Choroid plexus epithelial cell (primary cell): ENCODE measurements at places on chromosomes 6 and 20.

GRCh38 chr6:52491203-52492069 lies 71.3 kb downstream of the EFHC1 start:
- peak; percentile 68 for DNase-seq

DNA sequence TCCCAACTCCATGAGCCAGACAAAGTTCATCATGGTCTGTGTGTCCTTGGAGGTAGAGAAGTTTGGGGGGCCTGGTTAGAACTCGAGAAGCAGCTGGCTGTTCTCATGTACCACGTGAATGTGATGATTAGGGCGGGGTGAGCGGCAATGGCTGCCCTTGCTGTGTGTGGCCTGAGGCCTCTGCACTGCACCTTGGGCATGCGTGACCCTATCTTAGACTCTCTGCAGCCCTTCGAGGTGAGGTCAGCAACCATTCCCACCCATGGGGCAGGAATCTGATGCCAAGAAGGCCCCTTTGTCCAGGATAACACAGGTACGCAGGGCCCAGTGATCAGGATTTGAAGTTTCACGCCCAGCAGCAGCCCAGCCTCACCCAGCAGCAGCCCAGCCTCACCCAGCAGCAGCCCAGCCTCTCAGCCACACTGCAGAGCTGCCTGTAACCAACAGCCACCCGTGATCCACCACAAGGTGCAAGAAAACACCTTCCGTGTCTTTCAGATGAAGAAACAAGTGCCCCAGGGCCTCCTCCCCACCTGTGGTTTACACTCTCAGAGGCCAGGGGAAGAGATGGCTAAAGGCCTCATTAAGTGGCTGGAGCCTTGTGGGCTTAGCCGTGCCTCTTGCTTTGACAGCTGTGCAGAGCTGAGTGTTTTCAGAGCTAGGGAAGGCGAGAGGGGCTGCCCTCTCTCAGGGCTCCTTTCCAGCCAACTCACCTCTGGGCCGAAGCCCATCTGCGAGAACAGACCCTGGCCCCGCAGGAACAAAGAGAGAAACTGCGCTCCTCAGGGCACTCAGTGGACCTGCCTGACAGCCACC lies 195.2 kb upstream of the CDH4 start:
- DNase-seq: no peak

- peak; percentile 79 for DNase-seq
Observed at GRCh38 chr6:44221291-44221960, 2.0 kb upstream of the SLC29A1 start.

- no peak for DNase-seq
Observed at GRCh38 chr20:46060301-46060881, 29.4 kb downstream of the NCOA5 start.

DNA sequence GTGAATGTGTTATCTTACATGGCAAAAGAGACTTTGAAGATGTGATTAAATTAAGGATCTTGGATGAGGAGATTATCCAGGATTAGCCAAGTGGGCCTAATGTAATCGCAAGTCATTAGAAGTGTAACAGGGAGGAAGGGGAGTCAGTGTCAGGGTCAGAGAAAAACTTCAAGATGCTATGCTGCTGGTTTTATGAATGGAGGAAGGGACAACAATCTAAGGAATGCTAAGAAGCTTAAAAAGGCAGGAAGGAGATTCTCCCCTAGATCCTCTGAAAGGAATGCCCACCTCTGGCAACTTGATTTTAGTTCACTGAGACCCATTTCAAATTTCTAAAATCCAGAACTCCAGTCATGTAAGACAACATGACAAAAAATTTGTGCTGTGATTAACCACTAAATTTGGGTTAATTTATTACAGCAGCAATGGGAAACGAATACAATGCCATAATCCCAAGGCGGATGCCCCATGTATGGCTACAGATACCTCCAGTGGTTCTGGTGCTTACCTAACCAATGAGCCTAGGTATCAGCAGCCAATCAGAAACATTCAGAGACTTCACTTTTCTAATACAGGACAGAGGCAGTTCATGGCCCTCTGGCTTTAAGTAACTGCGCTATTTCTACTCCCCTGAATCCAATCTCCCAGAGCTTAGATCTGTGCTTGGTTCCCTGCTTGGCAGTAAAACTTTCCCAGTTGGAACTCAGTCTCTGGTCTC lies 3.6 kb upstream of the TAAR8 start:
- DNase-seq: no peak

GRCh38 chr20:24649787-24650490 lies 180.5 kb downstream of the SYNDIG1 start:
- no peak for DNase-seq

DNA sequence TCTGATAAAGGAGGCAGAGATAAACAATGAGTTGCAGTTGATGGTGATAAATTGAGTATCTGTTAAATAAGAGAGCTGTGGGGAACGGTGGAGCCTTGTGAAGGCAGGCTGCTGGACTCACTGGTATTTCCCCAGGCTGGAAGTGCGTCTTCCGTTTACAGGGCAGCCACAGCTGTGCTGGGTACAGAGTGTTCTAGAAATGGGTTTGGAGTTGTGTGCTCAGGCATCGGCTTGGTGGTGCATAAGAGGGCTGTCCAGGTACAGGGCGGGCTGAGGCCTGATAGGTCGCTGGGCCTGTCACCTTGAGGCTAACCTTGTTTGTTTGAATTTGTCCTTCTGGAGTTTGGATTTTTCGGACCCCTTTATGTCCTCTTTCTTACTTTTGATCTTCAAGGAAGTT lies 39.3 kb downstream of the ARID1B start:
- DNase-seq: peak; percentile 61

DNA sequence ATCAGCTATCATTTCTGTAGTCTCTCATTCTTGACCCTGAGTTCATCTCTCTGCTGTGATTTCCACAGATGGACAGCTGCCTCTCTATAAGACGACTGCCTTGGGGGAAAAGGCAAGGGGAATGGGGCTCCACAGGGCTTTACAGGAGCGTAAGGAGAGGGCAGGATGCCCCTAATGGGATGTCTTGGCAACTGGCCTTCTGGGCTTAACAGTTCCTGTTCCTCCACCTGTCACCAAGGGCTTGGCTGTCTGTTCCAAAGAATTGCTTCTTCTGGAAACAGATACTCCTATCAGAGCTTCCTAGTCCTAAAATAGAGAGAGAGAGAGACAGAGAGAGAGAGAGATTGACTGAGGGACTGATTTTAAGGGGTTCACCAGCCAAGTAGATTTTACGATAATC lies 181.9 kb downstream of the TMEM200A start:
- DNase-seq: no peak

- peak; percentile 65 for DNase-seq
Observed at GRCh38 chr6:4401408-4402368, 266.3 kb upstream of the ECI2 start.

- DNase-seq: no peak
Observed at GRCh38 chr20:9877932-9878495, 39.1 kb upstream of the PAK5 start.

DNA sequence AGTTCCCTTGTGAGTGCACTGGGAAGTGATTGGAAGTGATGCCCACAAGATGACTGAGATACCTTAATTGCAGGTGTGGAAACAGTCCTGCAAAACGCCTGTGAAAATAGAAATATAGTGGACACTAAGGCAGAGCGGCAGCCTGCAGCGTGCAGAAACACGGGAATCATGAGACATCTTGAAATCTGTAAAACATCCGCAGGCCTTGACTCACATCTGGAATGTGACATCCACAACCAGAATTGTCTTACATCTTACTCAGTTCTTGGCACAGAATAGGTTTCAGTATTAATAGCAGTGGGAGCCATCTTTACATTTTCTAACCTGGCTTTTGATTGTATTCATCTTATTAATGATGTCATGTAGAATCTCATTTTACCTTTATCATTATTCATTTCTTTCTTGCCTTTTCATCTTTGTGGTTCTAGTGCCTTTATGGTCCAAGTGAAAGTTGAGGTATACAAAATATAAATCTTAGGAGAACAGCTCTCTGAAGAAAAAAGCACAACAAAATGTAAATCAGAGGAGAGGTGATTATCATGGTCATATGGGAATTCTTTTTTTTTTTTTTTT lies 44.6 kb downstream of the CDYL start:
- peak; percentile 66 for DNase-seq

GRCh38 chr6:19571176-19571575 lies 266.0 kb upstream of the ID4 start:
- DNase-seq: no peak

GRCh38 chr20:15919118-15919517 lies 654.1 kb downstream of the KIF16B start:
- no peak for DNase-seq

GRCh38 chr20:15162079-15162647 lies 824.8 kb upstream of the FLRT3 start:
- DNase-seq: no peak

GRCh38 chr20:50920997-50921396 lies 10.2 kb downstream of the ADNP start:
- DNase-seq: peak; percentile 48

DNA sequence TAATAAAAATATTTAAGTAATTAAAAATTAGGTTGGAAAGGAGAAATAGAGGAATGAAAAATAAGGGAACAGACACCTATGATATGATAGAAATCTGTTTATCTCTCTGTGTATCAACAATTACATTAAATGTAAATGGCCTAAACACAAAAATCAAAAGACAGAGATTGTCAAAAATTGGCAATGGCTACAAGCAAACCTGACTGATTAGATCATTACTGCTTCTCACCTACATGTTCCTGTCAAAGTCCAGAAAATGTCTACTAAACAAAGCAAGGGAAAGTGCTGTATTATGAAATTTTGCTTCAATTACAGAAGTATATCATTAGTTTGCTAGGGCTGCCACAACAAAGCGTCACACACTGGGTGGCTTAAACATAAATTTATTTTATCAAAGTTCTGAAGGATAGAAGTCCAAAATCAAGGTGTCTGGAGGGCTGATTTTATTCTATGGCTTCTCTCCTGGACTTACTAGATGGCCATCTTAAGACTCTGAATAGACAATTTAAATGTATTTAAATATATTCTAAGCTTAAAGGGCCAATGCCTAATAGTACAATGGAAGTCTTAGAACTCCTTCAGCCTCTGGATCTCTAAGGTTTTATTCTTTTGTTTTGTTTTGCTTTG lies 6.3 kb downstream of the ME1 start:
- DNase-seq: no peak

GRCh38 chr20:32483351-32484224 lies 101.5 kb downstream of the NOL4L start:
- DNase-seq: peak; percentile 72

- DNase-seq: no peak
Observed at GRCh38 chr20:63117661-63118302, 98.1 kb downstream of the YTHDF1 start.

DNA sequence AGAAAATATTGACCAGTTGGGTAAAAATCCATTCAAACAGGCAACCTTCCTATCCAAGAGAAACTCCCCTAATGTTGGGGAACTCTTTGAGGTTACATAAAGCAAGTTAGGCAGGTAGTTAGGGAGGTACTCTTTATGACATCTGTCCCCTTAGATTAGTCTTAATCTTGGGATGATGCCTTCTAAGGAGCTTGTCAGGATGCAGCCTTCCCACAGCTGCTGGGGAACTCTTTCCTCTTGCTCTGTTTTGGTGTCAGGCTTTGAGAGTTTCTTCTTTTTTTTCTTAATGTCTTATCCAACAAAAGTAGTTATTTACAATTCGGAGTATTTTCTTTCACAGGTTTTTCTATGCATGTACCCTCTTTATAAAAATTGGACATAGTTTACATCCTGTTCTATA lies 194.8 kb downstream of the CDKAL1 start:
- DNase-seq: no peak

GRCh38 chr20:40477805-40478204 lies 211.2 kb downstream of the MAFB start:
- DNase-seq: peak; percentile 7

- DNase-seq: no peak
Observed at GRCh38 chr6:27669624-27670301, 196.9 kb upstream of the ZNF184 start.

GRCh38 chr20:34543463-34544056 lies 15.0 kb upstream of the MAP1LC3A start:
- no peak for DNase-seq

DNA sequence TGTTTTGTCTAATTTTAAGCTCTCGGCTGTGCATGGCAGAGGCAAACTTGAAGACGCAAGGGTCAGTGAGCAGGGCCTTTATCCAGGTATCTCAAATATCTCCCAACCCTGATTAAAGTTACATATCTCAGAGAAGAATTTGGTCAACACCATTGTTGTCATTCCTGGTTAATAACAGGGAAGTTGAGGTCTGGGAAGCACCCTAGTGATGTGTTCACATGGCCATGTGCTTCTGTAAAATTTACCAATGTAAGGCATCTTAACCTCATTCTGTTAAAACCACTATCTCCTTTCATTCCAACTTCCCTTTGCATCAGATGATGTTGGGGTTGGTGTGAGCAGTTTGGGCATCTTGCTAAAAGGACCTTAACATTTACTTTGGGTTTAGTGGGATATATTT lies 4.0 kb upstream of the FAM110A start:
- peak; percentile 20 for DNase-seq
